Type B pancreatic cell (in vitro differentiated cells): ENCODE measurements at places on chromosomes 2 and 18.

GRCh38 chr2:117170897-117171296 is 643.6 kb upstream of the DDX18 start:
- DNase-seq: no peak

DNA sequence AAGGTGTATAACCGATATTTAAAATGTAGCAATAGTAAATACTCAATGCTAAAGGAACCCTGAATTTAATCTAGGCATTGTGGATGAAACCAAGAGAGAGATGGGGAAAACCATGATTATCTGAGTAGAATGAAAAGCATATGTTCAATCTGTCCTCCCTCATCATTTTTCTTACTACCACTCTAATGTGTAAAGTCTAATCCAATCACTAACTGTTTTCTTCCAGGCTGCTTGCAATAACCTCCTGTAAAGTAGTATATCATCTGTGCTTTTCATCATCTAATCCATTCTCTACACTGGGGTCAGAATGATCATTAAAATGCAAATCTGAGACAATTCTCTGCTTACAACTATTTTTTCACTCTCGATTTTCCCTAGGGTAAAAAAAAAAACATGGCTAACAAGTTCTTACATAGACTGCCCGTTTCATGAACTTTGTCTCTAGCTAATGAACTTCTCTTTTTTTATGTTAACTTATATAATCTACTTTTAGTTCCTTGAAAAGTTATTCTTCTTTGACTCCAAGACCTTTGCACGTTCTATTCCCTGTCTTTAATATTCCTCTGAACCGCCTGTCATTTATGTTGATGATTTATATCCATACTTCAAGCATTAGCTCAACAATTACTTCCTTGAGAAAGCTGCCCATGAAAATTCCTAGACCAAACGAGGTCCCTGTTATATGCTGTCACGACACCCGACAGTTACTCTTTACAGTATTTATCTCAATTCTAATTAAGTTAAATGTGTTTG is 94.7 kb upstream of the SLC8A1 start:
- no peak for DNase-seq

DNA sequence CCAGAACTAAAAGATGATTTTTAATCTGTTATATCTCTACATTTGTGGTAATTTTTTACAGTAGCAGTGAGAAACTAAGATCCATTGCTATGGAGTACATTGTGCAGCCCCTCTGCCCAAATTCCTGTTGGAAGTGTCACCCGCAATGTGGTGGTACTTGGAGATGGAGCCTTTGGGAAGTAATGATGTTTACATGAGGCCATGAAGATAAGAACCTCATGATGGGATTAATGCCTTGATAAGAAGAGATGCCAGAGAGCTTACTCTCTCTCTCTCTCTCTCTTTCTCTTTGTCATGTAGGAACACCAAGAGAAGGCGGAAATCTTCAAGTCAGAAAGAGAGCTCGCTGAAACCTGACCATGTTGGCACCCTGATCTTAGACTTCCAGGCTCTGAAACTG is 535.4 kb downstream of the PID1 start:
- no peak for DNase-seq

DNA sequence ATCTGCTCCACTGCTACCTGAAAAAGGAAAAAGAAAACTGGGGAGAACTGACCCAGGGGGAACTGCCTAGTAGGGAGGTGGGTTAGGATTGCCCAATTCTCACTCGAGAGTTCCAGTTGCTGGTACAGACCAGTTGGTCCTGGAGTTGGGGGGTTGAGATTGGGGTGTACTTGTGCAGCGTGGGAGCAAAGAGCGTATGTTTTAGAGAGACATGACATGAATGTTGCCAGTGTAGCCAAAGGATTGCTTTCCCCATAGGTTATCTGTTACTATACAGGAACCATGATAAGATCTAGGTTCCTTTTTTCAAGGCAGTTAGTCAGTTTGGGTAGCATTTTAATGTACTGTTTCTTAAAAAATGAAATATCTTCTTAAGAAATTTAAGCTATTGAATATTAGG is 68.6 kb downstream of the APLF start:
- no peak for DNase-seq

GRCh38 chr2:130963196-130963848 is 126.6 kb downstream of the ARHGEF4 start:
- no peak for DNase-seq

GRCh38 chr2:88729061-88729745 is 37.7 kb downstream of the RPIA start:
- DNase-seq: no peak

- no peak for DNase-seq
These were observed 147.0 kb downstream of the PPP1R1C start for GRCh38 chr2:182132605-182133004.

GRCh38 chr18:8889489-8889888 is 184.1 kb downstream of the MTCL1 start:
- no peak for DNase-seq

GRCh38 chr18:79744625-79745024 is 53.1 kb upstream of the KCNG2 start:
- no peak for DNase-seq

DNA sequence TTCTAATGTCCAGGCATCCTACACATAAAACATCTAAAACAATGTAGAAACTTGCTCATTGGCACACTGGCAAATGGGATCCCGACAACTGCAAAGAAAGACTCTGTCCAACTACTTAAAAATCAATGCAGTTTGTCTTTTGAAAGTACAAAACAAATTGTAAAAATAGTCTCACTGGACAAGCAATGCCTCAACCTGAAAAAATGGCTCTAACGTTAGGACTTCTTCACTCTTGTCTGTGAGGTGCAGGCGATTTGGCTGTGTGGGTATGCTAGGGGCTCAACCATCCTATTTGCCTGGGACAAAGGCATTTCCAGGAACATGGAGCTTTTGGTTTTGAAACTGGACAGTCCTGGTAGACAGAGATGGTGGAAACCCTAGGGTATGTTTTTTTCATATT is 10.7 kb downstream of the EFEMP1 start:
- no peak for DNase-seq

GRCh38 chr18:13611142-13611600 is 115.2 kb downstream of the FAM210A start:
- DNase-seq: no peak
